ENCODE measurements at places on chromosomes 3 and 15.

- DNase-seq, result no peak
Measured at GRCh38 chr3:13871791-13872190, 8.1 kb downstream of the WNT7A start.

- no peak for DNase-seq
Measured at GRCh38 chr3:106332884-106333283, 464.1 kb upstream of the CBLB start.

DNA sequence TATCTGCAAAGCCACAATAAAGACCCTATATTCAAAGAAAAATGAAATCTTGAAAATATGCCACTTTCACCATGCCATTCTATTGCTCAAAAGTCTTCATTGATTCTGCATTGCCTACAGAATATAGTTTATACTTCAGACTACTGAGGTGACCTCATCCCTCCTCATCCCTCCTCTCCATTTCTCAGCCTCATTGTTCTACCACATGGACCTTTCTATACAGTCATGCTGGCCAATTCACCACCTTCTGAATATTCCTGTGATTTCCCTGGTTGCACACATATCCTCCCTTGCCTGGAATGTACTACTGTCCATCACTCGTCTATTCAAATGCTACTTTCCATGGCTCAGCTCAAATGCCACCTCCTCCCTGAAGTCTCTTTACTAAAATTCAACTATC lies 3.5 kb upstream of the COL8A1 start:
- DNase-seq, result no peak

DNA sequence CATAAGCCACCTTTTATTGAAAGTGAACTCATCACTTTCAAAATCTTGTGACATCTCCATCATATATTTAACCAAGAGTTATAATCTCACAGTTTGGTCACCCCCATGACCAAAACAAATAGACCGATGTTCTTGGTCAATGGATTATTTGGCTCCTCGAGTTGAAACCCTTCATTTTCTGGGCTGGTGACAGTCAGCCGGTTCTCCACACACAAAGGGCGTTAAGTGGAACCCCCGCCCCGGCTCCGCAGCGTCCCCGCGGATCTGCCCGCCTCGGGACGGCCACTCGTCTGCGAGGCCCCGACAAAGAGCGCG lies 772 bp downstream of the TSPAN3 start:
- no peak for DNase-seq

GRCh38 chr3:130699765-130700164 lies 46.9 kb downstream of the PIK3R4 start:
- no peak for DNase-seq

DNA sequence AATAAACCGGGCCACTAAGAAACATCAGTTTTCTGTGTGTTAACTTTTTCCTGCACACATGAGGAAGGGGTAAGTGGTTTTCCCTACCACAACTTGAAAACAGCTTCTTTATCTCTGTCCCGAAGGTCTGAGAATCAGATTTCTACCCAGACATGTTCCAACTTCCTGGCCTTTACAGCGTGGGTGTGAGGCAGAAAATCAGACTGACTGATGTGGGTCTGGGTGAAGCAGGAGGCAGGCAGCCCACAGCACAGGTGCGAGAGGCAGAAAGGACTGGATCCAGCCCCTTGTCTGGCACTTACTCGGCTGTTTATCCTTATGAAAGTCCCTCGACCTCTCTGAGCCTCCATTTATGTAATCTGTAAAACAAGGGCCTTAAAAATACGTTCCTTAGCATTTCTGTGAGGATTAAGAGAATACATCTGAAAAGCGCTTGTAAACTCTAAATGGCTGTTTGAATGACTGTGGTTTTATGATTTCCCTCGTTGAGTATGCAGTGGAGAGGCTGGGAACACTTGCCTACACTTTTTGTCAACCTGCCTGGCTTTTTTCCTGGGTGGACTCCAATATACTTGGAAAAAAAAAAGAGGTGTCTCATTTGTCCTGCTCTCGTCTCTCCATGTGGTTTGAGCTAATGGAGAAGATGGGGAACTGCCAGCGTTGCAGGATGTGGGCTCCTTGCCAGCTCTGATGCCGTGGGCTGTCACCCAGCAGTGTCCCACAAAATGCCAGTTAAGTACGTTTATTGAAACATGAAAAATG lies 3.1 kb downstream of the AGBL1 start:
- DNase-seq, result no peak

DNA sequence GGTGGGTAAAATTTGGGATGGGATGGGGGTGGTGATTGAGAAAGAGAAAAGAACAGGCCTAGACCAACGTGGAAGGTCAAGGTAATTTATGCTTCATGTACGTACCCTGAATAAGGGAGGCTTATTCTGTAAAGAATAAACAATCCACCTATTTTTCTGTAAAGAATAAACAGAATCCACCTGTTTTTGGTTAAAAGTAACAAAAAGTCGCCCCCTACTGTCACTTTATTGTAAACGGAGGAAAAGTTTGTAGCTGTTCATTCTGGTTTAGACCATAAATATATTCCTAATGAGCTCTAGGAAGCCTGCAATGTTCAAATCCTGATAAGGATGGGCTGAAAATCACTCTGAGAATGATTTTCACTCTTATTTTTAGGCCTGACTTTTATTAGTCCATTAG lies 23.5 kb upstream of the SQOR start:
- no peak for DNase-seq
